ENCODE measurements at places on chromosomes 2 and 18.

DNA sequence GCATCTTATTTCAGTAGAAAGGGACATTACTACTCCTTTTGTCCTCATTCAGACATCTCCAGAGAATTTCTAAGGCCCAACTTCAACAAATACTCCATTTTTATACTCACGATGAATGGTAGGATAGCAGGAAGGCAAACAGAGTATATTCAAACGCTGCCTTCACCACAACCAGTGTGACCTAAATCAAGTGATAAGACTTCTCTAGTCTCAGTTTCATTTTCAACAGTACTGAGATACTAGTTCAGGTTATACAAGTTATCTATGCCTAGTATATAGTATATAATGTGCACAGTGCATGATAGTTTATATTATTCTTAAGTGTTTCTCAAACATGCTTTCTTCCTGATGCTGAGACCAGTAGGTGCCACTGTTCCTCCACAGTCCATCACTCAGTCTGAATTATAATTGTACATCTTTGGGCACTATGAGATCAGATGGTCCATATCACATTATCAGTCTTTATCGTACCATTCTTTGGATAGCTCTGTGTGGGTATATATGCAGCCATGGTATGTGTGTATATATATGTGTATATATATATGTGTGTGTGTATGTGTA lies 66.3 kb upstream of the RPE start:
- no peak for DNase-seq

DNA sequence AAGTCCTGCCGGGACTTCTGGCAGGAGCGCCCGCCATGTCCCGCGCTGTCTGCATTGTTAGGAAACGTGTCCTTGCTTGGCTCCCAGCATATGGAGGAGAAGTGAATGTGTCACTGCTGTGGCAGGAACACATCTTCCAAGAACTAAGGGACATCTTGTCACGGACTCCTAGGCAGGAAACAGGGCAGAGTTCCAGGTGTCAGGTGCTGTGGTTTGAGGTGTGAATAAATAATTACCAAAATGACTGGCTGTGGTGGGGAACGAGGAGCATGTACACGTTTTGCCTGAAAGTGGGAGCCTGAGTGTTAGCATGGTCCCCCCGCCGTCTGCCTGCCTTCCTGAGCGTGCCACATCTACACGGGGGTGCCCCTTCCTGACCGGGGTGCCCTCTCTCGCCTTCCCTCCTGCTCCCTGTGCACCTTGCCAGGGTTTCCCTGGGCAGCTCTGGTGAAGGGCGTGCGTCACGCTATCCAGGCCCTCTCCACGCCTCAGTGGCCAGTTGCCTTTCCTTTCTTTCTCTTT lies 237.5 kb downstream of the LDLRAD4 start:
- DNase-seq: peak; percentile 55

- DNase-seq: no peak
Observed at GRCh38 chr2:229003256-229003655, 267.8 kb downstream of the PID1 start.

GRCh38 chr2:42558827-42559226 lies 9.6 kb upstream of the MTA3 start:
- DNase-seq: no peak

DNA sequence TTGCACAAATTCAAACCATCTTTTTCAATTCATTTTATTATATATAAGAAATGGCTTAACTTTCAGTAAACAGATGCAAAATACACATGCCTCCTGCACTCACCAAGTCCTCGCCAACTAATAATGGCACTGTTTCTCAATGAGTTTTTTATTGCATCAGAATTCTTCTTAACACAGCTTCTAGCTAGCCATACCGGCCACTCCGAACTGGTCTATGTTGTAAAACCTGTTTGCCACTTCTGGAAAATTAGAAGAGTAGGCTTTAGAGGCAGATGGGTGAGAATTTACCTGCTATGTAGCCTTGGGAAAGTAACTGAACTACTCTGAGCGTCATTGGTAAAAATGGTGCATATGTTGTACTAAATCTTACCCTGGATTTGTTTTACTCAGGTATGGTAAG lies 100.6 kb upstream of the LHCGR start:
- DNase-seq: no peak

DNA sequence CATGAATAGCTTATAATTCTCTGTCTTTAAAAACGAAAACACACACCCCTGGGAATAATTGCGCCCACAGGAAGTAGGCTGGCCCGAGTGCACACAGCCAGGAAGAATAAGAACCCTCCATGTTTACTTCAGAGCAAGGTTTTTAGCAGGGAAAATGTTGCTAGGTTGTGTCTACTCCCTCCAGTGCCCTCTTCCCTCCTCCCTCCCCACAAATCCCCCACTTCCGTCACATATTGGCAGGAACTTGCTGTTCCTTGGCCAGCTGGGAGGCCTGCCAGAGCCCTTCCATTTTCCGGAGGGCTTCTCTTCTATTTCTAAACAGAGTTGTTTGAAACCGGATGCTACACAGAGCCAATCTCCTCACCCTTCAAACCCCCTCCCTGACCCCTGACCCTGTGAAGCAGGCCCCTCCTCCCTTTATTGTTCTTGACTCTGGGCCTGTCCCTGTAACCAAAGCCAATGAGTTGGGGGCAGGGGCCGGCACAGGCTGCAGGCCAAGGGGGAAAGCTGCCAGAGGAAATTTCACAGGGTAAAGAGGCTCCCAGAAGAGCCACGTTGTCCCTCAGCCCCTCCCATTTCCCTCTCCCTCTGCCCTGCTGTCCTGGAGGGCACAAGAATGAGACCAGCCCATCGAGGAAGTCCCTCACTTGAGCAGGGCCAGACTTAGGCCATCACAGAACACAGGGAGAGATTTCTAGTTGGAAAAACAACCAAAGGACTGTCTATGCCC lies 49.8 kb upstream of the LGALSL start:
- no peak for DNase-seq

DNA sequence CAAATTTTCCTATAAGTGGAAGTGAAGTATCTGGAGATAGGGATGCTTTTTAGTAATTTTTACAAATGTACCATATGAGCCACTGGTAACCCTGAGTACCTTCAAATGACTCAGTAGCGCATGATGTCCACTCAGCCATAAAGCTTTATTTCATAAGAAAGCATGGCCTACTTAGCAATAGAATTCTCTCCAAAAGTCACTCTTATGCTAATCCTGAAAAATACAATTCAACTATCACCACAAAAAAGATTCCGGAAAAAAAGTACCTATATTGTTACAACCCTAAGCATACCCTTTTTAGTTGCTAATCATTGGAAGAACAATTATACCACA lies 732.2 kb downstream of the SOCS6 start:
- no peak for DNase-seq

- no peak for DNase-seq
Observed at GRCh38 chr2:32011485-32011960, 715 bp upstream of the MEMO1 start.

DNA sequence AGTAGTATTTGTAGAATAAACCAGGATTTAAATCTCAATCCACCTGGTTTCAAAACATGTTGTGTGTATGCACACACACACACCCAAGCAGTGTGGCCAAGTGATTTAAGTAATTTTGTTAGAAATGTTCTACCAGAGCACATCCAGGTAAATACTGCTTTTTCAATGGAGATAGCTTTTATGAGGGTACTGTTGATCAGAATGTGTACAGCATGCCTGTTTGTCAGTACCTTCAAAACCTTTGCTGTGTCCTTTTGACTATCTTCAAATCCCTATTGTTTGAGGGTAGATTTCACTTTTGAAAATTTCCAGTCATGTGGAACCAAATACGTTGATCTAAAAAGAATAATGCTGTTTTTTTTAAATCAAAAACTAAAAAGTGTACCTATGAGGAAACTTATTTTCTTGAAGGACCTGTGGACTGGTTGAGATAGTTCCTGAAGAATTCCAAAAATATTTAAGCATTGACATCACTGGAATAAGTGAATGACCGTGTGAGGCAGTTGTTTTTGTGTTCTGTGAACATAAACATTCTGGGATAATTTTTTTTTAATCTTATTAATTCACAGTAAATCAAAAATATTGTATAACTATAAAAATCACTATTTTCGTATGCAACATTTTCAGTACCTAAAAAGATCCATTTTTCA lies 70.9 kb downstream of the PTRHD1 start:
- DNase-seq: no peak

GRCh38 chr2:38097258-38097987 lies 21.5 kb upstream of the CYP1B1 start:
- no peak for DNase-seq

DNA sequence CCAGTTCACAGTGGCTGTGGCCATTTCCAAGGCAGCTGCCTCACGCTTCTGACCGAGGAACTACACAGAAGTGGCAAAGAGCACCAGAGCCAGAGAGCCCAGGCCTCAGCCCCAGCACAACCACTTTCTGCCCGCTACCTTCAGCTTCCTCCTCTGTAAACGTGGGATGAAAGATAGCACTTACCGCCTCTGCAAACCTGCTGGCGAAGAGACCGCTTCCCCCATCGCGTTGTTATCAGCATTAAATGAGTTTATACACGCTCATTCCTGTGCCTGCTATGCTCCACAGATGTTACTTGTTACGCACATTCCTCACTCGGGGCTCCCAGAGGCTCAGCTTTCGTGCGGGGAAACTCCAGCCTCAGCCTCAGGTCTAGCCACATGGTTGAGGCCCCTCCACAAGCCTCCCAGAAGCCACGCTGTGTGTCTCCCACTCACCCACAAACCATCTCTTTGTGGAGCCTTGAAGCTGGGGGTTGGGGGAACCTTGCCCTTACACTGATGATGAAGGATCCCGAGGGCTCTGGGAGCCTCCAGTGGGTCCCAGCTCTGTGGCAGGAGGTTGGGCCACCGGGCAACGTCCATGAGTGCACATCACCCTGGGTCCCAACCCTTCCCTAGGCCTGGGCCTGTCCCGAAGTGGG lies 63.3 kb upstream of the SMAD7 start:
- no peak for DNase-seq

DNA sequence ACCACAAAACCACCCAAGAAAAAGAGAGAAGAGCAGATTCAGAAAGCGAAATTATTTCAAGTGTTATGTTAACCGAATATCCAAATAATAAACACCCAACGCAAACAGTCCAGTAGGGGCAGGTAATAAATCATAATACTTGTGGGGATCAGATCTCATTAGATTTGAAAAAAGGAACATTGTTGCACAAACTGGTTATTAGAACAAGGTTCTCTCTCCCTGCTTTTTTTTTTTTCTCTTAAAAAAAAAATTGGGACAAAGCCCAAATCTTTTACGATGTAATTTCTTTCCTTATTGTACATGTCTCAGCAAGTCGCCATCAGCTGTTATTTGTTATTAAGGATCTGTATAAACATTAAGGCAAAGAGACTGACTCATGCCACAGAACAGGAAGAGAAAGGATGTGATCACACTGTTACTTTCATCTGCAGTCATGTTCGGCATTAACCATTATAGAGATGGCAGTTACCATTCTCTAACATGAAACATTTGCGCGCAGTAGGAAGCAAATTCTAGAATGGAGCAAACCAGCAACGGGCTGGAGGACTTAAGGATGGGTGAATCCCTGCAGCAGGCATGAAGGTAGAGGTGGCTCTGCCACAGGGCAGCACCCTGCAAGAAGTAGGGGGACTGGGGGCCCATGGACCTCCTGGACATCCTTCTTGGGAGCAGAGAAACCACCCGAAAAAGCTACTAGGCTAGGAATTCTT lies 42.0 kb downstream of the EPHA4 start:
- DNase-seq: no peak

DNA sequence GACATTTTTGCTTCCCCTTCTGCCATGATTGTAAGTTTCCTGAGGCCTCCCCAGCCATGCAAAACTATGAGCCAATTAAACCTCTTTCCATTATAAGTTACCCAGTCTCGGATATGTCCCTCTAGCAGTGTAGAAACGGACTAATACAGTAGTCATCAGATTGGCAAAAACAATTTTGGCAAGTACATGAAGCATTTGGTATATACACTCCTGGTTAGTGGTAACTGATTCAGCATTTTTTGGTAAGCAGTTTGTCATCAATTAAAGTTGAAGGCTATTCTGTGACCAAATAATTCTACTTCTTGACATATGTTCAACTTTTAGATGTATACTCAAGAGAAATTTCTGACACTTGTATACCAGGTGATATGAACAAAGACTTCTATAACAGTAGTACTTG lies 190.5 kb upstream of the STON1 start:
- no peak for DNase-seq
